ENCODE measurements at places on chromosomes 2 and 18.

- no peak for DNase-seq
These were observed 627.0 kb downstream of the CNTNAP5 start for GRCh38 chr2:124652099-124652498.

- DNase-seq = no peak
These were observed at the start of gene ACTG2 for GRCh38 chr2:73892631-73893329. Gene ACTG2, plus strand, starts transcription at chr2:73893008. Its CDS starts 8,304 bp downstream, at chr2:73901312.

DNA sequence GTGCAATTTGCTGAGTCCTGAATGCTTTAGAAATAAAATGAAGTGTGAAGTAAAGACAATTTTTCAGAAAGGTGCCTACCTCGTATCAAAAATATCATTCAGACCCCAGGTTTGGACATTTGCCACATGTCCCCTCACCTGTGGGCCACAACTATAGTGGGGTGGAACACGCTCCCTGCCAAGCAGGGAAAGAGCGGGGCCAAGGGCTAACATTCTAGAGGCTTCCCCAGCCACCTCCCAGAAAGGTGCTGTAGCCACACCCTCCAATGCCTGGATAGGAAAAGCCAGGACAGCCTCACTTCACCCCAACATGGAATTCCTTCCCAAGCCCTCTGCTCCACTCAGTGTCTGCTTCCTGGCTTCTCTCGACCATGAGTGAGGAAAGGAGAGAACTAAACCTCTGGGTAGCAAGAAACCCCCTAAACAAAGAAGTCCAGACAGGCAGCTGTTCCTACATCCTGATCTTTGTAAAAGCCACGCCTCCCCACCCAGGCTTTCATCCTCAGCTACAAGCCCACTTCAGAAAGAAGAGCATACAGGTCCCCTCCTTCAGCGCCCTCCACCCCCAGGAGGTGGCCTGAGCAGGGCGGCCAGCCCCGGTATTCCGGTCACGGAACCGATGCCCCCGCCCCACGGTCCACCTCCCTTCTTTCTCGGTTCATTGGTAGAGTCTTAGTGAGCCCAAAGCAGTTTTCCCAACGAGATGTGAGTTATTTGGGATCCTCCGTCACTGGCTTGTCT lies 2.1 kb downstream of the COL6A3 start:
- DNase-seq = no peak

- no peak for DNase-seq
These were observed 4.0 kb upstream of the RMC1 start for GRCh38 chr18:23499291-23499781.

- no peak for DNase-seq
These were observed 51.1 kb downstream of the MYO1B start for GRCh38 chr2:191296083-191297006.

DNA sequence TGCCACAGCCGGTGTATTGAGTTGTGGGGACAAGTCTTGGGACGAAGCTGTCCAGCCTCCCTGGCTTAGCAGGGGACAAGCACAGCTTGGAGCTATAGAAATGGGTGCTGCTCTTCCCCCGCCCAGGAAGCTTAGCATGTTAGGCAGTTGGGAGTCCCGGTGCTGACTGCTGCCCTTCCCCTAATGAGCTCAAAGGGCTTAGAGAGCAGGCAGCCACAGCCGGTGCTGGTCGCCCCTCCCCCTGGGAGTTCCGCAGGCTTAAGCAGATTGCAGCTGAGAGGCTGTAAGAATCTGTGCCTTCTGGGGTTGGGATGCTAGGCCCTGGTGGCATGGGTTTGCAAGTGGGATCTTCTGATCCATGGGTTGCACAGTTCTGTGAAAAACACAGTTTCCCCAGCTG lies 237.3 kb downstream of the DCDC2C start:
- no peak for DNase-seq
